AG08395 (cell line): ENCODE measurements at places on chromosomes 12 and 14.

DNA sequence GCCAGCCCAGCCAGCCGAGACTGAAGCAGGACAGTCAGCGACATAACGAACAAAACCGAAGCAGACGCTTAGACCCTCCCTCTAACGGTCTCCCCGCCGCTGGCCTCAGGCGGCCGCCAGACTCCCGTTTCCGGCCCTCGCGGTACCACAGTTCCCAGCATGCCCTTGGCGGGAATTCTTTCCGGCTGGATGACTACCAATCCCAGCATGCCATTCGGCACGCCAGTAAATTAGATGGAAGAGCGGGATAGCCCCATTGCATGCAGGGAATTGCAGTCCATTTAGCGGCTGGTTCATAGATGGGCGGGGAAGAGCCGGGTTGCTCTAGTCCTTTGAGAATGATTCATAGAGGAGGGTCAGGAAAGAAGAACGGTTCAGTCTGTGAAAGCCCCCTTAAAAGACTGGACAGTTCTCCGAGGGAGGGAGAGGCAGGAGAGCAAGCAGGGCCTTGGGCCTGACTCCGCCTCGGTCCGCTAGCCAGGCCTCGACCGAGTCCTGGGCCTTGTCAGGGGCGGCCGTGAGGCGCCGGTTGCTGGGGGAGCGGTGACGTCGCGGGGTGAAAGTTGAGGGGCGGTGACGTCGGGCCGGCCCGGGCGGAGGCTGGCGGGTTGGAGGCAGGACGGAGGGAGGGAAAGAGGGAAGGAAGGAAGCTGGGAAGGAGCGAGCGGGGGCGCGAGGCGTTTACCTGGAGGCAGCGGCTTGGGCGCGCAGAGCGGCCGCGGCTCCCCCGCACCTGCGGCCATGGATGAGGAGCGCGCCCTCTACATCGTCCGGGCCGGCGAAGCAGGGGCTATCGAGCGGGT, at the start of gene RIC8B:
Gene RIC8B (plus strand): TSS at position 678 of the 803 bp plus-strand sequence. CDS start 64 bp downstream, at position 742.
- DNase-seq, result peak; percentile 98

GRCh38 chr12:57894399-57895292, 46.7 kb upstream of the ATP23 start:
- no peak for DNase-seq

- no peak for DNase-seq
Measured at GRCh38 chr12:113231235-113232088, 10.2 kb downstream of the TPCN1 start.

DNA sequence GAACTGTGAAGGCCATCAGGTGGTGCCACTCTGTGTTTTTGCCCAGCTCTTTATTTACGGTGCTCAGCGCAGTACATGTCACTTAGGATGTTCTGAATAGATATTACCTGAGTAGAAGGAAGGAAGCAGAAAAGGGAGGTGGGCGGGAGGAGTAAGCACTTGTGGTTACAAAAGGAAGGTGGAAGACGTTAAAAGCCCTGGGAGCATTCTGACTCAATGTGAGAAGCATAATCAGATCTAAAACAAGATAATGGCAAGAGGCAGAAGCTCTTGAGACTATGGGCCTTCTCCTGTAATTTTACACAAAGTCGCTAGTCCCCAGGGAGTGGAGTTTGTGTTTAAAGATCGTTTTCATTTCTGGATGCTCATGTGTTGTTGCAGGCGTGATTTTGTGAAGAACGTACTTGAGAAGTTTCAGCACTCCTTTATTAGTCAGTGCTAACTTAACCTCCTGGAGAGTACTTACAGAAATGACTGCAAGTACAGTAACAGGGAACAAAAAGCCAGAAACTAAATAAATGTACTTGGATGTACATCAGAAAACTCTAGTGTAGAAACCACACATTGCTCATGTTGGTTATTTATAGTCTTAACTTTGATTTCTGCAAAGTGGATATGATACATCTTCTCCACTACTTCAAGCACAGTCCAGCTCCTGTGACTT, 1523.5 kb downstream of the AACS start:
- DNase-seq, result no peak

GRCh38 chr12:122072031-122072970, 6.3 kb upstream of the MLXIP start:
- peak; percentile 84 for DNase-seq

GRCh38 chr12:78793491-78793890, 71.1 kb upstream of the SYT1 start:
- no peak for DNase-seq

DNA sequence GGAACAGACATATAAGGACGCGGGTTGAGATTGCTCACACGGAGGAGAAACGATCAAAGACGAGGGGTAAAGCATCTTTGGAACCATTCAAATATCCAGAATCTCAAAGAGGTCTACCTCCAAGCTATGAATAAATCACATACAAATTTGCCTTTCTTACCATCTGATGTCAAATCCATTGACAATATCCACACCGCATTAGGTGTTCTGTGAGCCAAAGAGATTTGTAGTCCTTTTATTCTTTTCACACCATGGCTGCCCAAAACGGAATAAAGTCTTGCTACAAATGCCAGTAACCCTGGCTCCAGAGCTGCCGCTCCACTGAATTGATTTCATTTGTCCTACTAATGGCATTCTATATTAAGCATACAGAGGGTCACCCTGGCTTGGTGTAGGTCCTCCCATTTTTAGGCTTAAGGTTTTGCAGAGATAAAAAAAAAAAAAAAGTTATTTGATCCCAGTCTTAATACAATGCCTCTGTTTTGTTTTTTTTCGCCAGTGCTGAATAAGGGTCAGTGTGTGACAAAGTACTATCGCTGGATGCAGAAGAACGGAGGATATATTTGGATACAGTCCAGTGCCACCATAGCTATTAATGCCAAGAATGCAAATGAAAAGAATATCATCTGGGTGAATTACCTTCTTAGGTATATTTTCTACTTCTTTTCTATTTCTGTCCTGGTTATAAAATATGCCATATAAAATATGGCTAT, 157.3 kb downstream of the EGLN3 start:
- DNase-seq, result no peak

DNA sequence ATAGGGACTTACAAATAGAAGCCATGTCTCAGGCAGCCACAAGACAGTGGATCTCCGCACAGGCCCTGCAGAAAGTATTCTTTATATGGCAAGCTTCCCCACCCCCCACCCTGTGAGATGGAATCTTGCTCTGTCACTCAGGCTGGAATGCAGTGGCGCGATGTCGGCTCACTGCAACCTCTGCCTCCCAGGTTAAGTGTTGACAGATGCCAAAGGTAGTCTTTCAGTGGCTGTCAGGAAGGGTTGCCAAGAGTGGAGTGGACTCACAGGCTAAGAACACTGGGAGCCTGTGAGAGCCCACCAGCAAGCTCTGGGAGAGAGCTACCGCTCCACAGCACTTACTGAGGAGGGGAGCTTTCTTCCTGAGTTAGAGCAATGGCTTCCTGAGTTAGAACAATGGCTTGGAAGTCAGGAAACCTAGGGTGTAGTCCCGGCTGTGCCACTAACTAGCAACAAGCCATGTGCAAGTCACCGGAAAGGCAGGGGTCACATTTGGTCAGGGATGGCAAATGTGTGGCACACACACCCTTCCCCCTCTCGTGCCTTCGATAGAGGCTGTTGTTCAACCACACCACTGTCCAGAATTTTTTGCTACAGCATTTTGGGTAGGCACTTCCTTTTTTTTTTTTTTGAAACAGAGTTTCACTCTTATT, 2.6 kb downstream of the RNASE1 start:
- DNase-seq, result no peak

GRCh38 chr12:88062474-88062873, 33.3 kb upstream of the C12orf50 start:
- DNase-seq, result no peak

DNA sequence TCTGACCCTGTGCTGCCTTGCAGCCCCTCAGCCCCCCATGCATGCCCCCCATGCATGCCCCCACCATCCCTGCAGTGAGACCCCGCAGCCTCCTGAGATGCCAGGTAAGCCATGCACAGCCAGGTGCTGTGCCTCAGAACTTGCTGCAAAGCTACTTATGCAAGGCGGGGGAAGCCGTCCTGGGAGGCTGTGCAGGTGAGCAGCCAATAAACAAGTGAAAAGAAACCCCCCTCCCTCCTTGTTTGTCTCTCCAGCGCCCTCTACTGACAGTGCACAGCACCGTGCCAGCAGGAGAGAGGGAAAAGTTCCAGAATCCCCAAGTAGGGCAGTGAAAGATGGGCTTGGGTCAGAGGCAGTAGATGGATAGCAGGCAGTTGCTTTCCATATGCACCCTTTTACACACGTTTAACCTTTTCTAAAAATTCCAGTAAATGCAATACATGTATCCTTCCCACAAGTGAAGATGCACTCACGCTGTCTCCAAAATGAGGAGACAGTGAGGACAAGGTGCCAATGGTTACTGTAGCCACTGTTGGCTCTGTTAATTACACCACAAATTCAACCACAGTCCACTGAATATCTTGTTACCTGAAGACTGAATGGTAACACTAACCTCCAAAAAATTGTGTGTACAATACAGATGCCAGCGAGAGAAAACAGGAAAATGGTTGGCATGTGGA, 18.0 kb downstream of the TNFAIP2 start:
- no peak for DNase-seq

GRCh38 chr14:68076451-68076850, 256.9 kb downstream of the RAD51B start:
- peak; percentile 20 for DNase-seq

- DNase-seq, result no peak
Measured at GRCh38 chr12:97568336-97569180, 106.0 kb downstream of the RMST start.

DNA sequence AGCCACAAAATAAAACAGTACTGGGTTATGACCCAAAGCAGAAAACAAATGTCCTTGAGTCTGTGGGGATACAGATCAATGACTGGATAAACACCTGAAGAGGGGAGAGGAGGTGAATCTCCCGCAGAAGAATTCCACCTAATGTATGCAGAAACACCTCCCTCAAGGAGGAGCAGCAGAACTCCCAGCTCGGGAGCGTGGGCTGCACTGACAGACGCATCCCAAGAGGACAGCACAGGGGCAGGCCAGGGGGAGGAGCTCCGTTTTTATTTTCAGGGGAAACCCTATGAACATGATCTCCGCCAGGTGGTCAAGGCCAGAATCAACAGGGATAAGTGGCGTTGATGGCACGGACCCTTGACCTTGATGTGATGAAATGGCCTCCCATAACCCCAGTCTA, 41.8 kb upstream of the PPP2R5C start:
- no peak for DNase-seq

DNA sequence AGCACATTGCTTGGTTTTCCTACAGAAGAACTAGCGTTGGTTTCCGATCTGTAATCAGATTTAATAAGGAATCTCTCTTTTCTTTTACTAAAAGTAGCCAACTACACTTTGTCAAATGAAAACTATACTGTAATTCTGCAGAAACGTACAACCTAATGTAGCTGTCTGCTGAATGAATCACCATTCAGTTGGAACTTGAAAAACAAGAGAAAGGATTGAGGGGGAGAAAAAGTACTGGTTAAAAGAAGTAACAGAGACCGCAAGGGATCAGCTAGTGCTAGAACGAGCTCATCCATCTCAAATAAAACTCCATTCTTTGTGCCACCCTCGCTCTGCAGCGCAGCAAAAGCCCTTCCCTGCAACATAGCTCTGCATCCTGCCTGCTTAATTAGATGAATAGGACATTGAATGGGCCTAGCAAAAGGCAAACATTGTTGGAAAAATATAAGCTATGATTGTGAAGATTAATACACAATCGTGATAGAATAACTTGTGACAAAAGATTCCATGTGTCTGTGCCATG, 2.6 kb downstream of the GARIN2 start:
- DNase-seq, result no peak

- DNase-seq, result peak; percentile 32
Measured at GRCh38 chr12:1972260-1972659, 32.0 kb downstream of the DCP1B start.
